ENCODE measurements at places on chromosomes 7 and 10.

DNA sequence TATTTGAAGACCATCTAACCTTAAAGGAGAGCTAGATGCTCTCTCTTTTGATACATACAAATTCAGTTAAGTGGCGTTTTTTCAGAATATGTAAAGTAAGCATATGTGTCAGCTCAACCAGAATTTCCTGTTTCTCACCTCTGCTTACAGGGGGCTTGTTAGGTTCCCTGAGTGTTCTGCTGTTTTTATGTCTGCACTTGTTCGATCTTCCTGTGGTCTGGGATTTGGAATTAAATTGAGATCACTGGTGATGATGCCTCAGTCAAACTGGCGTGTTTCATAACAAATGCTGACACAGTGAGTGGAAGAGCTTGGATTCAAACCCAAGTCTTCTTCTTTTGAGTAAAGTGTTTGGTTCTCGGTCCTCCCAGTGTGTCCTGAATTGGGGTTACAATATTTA lies 348.3 kb upstream of the AKR1E2 start:
- DNase-seq, result no peak

DNA sequence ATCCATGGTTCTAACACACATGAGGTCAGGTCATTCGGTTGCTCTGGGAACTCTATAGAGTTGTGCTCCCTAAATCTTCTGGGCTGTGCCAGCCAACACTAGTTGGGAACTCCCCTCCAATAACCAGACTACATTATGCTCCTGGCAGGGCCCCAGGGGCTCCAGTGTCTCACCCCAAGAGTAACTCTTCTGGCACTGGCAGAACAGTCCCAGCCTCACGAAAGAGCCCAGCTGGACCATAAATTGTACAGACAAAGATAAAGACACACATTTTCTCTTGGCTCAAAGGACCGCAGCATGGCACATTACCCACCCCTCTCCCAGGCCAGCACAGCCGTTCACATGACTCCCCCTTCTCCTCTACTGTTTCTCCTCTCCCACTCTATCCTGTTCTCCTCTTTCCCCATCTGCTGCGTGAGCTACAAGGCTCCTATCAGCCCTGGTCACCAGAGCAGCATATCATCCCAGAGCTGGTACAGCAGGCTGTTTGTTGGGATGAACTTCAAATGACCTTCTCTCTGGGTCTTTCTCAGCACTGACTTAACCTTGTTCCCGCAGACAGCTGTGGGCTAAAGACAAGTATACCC lies 230.6 kb downstream of the PLXNA4 start:
- no peak for DNase-seq

GRCh38 chr7:84548366-84549365 lies 354.1 kb upstream of the SEMA3A start:
- DNase-seq, result no peak

- DNase-seq, result no peak
These were observed 2.0 kb downstream of the TRAPPC14 start for GRCh38 chr7:100156331-100157068.

DNA sequence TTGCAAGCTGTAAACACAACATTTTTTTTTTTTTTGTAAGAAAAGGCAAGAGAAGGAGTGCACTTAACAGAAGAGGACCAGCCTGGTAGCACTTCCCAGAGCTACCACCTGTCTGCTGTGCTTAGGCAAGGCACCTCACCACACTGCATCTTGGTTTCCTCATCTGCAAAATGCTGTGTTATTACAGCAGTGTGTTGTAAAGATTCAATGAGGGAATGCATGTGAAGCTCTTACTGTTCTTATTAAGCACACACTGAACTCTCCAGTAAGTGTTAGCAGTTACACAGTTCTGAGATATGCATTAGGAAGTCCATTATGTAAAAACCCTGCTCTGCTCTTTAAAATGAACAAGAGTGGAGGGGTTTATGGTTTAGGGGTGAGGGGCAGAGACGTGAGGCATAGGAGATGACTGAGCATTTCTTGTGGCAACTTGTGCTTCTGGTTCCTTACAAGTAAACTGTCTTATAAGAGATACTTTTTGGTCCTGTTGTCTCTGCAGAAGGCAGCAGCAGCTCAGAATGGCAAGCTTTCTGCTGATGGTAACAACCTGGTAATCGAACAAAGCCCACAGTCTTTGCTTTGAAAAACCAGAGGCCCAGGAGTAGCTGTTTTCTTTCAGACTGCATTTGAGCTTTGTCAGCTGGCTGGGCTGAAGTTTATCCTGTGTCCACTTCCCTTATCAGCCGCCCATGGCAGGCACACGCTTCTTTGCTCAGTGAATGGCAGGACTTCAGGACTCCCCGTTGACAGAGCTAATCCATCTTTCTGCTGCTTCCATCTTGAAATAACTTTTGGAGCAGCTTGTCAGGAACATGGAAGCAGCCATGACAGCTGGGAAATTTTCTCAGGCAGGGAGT lies 98.8 kb upstream of the BMPER start:
- DNase-seq, result peak; percentile 18

DNA sequence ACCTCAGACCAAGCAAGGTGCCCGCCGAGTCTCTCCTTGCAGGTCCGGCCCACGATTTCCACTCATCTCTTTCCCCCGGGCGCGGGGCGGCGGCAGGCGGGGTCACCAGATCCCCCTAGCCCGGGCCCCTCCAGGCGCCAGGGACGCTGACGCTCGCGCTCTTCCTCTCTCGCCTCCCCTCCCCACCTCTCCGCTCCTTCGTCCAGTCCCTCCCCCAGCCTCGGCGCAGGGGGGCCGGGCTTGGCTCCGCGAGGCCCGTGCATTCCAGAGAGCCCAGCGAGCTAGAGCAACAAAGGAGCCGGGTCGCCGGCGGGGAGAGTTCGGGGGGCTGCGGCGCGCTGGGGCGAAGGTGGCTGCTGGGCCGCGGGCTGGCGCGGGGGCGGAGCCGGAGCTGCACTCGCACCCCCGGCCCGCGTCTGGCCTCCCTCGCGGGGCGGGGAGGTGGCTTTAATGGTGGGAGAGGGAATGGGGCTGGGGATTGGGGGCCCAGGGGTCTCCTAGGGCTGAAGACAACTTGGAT lies at the start of gene SMO:
Gene SMO (plus strand): TSS at position 262 of the 520 bp plus-strand sequence. CDS start 519 bp downstream, outside the sequence.
- peak; percentile 55 for DNase-seq

DNA sequence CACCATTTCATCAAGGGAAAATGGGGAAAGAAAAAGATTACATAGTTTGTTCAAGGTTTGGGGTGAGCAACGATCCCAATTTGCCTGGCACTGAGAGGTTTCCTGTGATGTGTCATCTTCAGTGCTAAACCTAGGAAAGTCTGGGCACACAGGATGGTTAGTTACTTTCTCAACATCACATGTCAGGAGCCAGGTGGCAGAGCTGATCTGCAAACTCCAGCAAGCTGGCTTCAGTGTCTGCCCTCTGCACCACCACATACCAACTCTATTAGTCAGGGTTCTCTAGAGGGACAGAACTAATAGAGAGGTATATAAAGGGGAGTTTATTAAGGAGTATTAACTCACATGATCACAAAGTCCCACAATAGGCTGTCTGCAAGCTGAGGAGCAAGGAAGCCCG lies 11.3 kb downstream of the ADAM12 start:
- no peak for DNase-seq

DNA sequence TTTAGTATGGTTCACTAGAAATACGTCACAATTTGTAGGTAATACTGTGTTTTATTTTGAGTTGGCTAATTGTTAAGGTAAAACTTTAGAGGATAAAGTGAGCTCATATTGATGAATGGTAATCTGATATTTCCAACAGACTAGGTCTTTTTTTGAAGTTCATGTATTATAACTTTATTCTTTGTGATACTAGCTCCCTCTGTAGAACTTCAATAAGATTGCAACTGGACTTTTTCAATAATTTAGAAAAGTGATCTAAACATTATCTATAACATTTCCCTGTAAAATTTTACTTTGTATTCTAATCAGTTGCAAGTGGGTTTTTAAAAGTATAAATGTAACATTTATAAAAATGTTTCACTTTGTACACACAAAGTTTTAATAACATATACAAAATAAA lies 83.5 kb downstream of the ADK start:
- DNase-seq, result no peak

GRCh38 chr10:35843524-35844181 lies 201.6 kb upstream of the FZD8 start:
- DNase-seq, result no peak

DNA sequence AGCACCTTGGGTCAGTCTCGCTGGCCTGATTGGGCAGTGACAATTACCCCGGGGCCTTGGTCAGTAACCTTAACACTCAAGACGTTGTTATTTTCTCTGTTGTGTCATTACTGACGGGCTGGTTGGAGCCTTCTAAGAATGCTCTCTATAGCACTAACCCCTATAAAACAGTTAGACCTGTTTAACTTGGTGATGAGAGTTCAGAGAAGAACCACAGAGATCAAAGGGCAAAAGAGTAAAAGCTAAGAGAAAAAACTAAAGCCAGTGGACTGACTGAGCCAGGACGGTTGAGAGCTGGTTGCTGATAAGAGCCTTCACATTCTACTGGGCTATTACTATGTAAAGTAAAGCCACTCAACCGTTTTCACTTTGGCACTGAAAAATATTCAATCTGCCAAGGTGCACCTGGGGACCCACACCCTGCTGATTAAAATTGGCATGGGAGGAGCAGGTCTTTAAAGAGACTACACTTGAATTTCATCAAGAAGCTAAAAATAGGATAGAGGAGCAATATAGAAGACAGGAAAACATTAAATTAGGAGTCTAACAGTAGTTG lies 13.6 kb upstream of the ITGB1 start:
- DNase-seq, result peak; percentile 80

DNA sequence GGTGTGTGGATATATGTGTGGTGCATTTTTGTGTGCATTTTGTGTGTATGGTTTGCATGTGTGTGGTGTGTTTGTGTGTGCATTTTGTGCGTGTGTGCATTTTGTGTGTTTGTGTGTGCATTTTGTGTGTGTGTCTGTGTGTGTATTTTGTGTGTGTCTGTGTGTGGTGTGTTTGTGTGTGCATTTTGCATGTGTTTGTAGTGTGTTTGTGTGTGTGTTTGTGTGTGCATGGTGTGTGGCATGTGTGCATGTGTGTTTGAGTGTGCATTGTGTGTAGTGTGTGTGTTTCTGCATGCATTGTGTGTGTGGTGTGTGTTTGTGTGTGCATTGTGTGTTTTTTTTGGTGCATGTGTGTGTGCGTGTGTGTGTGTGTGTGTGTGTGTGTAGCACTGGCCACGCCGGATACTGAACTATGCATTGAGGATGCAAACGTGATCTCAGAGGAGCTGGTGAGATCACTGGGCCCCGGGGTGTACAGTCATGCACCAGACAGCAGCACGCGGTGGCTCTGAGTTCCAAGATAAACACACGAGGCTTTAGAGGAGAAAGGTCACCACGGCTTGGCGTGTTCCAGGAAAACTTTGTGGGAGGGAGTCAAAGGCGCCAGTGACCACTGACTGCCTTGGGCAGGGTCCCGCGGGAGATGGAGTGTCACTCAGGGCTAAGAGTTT lies 106.6 kb upstream of the SHH start:
- peak; percentile 66 for DNase-seq

DNA sequence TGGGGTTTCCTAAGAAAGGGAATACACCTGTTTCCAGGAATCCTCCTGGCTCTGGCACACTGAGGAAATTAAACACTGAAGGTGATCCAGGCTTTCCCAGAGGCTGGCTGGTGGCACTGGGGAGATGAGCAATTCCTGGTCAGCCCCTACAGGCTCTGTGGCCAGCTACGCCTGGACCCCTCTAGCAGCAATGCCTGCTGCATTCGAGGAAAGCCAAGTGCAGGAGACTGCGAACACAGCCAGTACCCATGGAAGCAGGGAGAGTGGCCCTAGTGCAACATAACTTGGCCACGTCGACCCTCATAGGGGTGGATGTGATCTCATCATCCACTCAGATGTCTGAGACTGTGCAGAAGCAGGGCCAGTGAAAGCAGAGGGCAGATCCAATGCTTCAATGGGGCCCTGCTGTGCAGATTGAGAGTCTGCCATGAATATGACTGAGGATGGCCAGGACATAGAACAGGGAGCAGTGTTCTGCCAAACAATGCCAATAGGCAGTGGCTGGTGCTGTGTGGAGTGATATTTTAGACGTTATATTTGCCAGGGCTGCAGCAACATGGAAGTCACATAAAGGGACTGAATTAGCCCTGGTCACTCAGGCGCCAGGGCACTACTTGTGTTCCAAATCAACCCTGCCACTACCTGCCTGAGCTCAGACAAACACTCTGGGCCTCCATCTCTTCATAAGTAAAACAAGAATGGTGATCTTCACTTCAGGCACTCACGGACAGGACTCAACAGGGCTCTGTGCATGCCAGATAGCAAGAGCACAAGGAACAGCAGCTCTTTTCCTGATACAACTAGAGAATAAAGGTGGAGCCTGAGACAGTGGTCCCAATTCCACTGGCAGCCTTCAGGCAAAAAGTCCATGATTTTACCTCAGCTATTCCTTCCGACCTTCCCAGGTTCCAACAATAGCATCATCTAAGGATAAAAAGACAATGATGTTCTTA lies 2.4 kb downstream of the ZNF488 start:
- DNase-seq, result no peak

DNA sequence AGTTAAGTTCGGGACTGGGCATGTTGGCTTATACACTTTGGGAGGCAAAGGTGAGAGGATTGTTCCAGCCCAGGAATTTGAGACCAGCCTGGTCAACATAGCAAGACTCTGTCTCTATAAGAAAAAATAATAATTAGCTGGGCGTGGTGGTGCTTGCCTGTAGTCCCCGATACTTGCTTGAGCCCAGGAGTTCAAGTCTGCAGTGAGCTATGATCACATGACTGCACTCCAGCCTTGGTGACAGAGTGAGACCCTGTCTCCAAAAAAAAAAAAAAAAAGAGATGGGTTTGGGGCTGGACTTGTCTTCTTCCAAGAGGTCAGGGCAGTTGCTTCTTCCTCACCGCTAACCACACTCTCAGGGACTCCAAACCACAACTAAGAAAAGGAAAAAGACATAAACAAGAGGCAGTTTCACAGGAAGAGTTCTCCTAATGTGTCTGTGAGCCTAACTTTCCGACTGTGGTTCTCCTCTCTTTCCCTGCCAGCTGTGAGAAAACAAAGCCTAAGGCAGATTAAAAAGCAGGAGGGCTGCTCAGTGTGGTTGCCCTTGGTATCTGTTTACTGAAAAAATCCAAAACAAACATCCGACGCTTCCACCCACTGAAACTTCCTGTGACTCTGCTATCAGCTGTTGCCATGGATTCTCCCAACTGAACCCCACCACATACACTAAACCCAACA lies 2.4 kb upstream of the SERPINE1 start:
- DNase-seq, result peak; percentile 84
